Dermis lymphatic vessel endothelial cell (primary cell): ENCODE measurements at places on chromosomes 1 and 21. TPM values are rescaled to one million over a fixed set of nuclear protein-coding genes. Genes with fewer than 3 reads are reported as not detected.

The UBL4B gene
- total RNA-seq, result not detected in 2 replicates

The MECR gene
- 9.5 and 15.2 TPM in 2 replicates for total RNA-seq

The TLCD4 gene
- under 0.01 and 0.11 TPM in 2 replicates for total RNA-seq

The TMPRSS15 gene
- not detected in 2 replicates for total RNA-seq

The PRKAA2 gene
- total RNA-seq, result 1.5 and 2.9 TPM in 2 replicates

The SLC6A9 gene
- 0.09 and 0.22 TPM in 2 replicates for total RNA-seq

The RXFP4 gene
- under 0.01 TPM in 1 of 2 replicates, not detected in the other for total RNA-seq

The IGSF5 gene
- not detected in 2 replicates for total RNA-seq

The HSD11B1 gene
- not detected in 2 replicates for total RNA-seq

The LENEP gene
- total RNA-seq, result 0.43 TPM in 1 of 2 replicates, not detected in the other

The CXADR gene
- total RNA-seq, result 39.4 and 71.3 TPM in 2 replicates

The C1orf105 gene
- not detected in 2 replicates for total RNA-seq

The DRAM2 gene
- 48.9 and 66.2 TPM in 2 replicates for total RNA-seq

The RPL22 gene
- 188 and 255 TPM in 2 replicates for total RNA-seq

The F5 gene
- under 0.01 TPM in 1 of 2 replicates, not detected in the other for total RNA-seq

The GJA5 gene
- under 0.01 and 0.09 TPM in 2 replicates for total RNA-seq

The TIAM1 gene
- 0.33 and 0.34 TPM in 2 replicates for total RNA-seq

The C4BPB gene
- total RNA-seq, result 0.65 and 0.69 TPM in 2 replicates

The TGFB2 gene
- total RNA-seq, result 9.5 and 50.7 TPM in 2 replicates

The FAM72B gene
- total RNA-seq, result 2.1 and 2.7 TPM in 2 replicates

The LEFTY1 gene
- not detected in 2 replicates for total RNA-seq

The LRRC53 gene
- not detected in 2 replicates for total RNA-seq

The TMEM240 gene
- 1.2 TPM in 2 replicates for total RNA-seq

The ILDR2 gene
- under 0.01 TPM in 1 of 2 replicates, not detected in the other for total RNA-seq

The CBS gene
- 3.9 and 6.6 TPM in 2 replicates for total RNA-seq

The SPATA46 gene
- total RNA-seq, result not detected in 2 replicates

The ITSN1 gene
- total RNA-seq, result 47.7 and 48.9 TPM in 2 replicates

The SETDB1 gene
- total RNA-seq, result 30.1 and 34.6 TPM in 2 replicates

The LCE2A gene
- not detected in 2 replicates for total RNA-seq

The KRTAP12-2 gene
- total RNA-seq, result not detected in 2 replicates

The MORC3 gene
- 35.9 and 46.3 TPM in 2 replicates for total RNA-seq

The RGS1 gene
- not detected in 2 replicates for total RNA-seq

The HSD3B1 gene
- not detected in 2 replicates for total RNA-seq

The TESK2 gene
- total RNA-seq, result 5.3 and 5.6 TPM in 2 replicates

The RGSL1 gene
- not detected in 2 replicates for total RNA-seq

The CFAP74 gene
- total RNA-seq, result not detected in 2 replicates

The FCRL5 gene
- total RNA-seq, result not detected in 2 replicates

The TMPRSS3 gene
- not detected in 2 replicates for total RNA-seq

The ZNF648 gene
- total RNA-seq, result not detected in 2 replicates

The ZBTB21 gene
- total RNA-seq, result 3.5 and 3.7 TPM in 2 replicates

The DISP1 gene
- total RNA-seq, result 0.65 and 1.4 TPM in 2 replicates

The OR10J1 gene
- not detected in 2 replicates for total RNA-seq

The SPRR2G gene
- total RNA-seq, result not detected in 2 replicates

The FGGY gene
- 9.4 and 12.5 TPM in 2 replicates for total RNA-seq

The KIAA0040 gene
- 11.6 and 14.1 TPM in 2 replicates for total RNA-seq

The JAM2 gene
- total RNA-seq, result under 0.01 TPM in 1 of 2 replicates, not detected in the other

The TBX15 gene
- 0.11 and 1.0 TPM in 2 replicates for total RNA-seq

The B3GALT2 gene
- total RNA-seq, result 0.34 and 2.2 TPM in 2 replicates

The PCP4 gene
- not detected in 2 replicates for total RNA-seq

The GSTM5 gene
- total RNA-seq, result 0.11 TPM in 1 of 2 replicates, not detected in the other
